ENCODE measurements at places on chromosomes 4 and X.

GRCh38 chrX:106710771-106711170 lies 15.7 kb upstream of the RNF128 start:
- DNase-seq: no peak

- DNase-seq: no peak
Measured at GRCh38 chrX:151398346-151398745, 1.3 kb downstream of the VMA21 start.

GRCh38 chr4:23774909-23775308 lies 114.9 kb downstream of the PPARGC1A start:
- DNase-seq: no peak

- DNase-seq: no peak
Measured at GRCh38 chr4:69831646-69832325, 28.2 kb downstream of the SULT1E1 start.

- no peak for DNase-seq
Measured at GRCh38 chr4:110751986-110752385, 129.1 kb upstream of the PITX2 start.

- no peak for DNase-seq
Measured at GRCh38 chr4:41446391-41446790, 91.6 kb upstream of the LIMCH1 start.

DNA sequence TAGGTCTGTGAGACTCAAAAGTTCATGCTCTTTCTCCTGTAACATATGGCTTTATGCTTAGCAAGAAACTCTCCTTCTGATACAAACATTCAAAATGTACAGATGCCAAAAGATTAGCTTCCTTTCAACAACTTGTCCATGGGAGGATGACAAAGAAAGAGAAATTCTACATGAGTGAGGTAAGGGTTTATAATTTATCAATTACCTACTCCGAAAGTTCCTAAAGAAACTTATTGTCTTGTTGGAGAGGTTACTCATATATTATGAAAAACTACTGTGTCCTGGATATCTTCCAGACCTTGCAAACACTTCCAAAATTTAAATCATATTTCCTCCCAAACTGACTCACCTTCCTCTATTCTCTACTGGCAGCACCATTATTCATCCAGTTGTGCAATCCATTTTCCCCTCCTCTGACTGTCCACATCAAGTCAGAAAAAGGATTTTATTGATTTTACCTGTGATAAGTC lies 65.1 kb downstream of the ENPEP start:
- no peak for DNase-seq

DNA sequence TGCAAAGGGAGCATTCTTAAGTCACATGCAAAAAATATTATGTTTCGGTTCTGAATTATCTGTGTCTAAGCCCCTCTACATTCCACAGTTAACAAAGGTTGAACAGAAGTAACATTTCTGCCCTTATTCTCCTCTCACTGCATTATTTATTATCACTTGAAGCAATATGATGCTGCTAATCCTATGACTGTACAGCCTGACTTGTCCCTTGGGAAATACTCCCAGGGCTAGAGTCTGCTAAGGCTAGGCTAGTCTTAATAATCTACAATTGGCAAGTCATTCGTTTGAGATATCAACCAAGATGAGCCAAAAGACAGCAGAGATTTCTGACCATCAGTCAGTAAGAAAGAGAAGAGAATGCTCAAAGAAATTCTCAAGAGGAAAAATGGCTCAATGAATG lies 226.9 kb upstream of the HCCS start:
- no peak for DNase-seq
